ENCODE measurements at places on chromosomes 11 and 22. TPM values are rescaled to one million over a fixed set of nuclear protein-coding genes. Genes with fewer than 3 reads are reported as not detected.

The FRMD8 gene
- 26.7 TPM for polyA plus RNA-seq

- no peak for DNase-seq
These were observed 11.5 kb upstream of the OR10A5 start for GRCh38 chr11:6834021-6834420.

DNA sequence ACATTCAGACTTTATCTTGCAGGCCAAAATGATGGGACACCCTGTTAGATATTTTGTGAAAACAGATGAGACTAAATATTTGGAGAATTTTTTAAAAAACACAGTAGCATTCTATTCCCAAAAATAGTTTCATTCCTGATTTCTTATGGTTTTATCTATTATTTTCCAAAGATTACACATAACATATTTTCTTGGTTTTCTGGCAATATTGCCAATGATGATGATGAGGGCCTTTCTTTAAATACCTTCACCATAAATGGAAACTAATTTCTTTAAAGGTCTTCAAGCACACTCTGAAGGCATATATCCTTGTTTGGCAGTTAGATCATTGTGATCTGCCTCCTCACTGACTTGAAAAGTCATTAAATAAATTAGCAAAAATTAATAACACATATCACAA, 522.3 kb upstream of the LUZP2 start:
- no peak for DNase-seq

The KRTAP5-10 gene
- polyA plus RNA-seq: 0.22 TPM

The GGT1 gene
- polyA plus RNA-seq: 47.9 TPM

GRCh38 chr11:134696455-134696854, 284.4 kb upstream of the B3GAT1 start:
- no peak for DNase-seq

- DNase-seq: no peak
These were observed 31.4 kb upstream of the ACR start for GRCh38 chr22:50706481-50707125.

GRCh38 chr11:129279326-129280026, 87.4 kb upstream of the ARHGAP32 start:
- DNase-seq: peak; percentile 79

The DENND5A gene
- 89.4 TPM for polyA plus RNA-seq

DNA sequence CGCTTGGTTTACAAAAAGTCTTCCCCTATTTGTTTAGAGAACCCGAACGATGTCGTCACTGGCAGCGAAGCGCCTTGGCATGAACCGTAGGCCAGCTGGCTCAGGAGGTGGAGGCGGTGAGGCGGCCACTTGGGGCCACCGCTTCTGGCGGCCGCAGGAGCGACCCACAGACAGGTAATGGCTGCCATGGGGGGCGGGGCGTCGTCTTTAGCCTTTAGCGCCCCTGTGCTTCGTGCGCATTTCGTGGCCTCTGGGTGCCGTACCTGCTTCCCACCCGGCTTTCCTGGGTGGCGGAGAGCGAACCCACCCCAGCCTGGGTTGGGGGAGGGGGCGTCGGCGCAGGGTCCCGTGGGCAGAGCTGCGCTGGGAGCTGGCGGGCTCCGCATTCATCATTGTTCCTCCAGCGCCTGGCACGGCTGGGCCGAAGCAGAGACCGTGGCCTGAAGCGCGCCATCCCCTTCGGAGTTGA, 469 bp upstream of the OSBP2 start:
- DNase-seq: peak; percentile 63

DNA sequence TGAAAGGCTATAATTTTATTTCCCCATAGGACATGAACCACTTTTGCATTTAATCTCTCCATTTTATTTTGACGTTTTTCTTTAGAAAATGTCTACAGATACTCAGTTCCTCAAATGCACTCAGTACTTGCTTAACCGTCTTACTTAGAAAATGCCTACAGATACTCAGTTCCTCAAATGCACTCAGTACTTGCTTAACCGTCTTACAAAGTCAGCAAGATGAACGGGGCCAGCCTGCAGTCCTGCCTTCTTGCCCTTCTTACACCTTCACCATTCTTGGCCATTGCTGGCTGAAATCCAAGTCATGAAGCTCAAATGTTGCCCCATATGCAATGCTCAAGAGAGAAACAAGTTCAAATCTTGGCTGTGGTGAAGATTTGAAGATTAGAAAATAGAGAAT, 34.1 kb downstream of the CSNK2A3 start:
- no peak for DNase-seq

DNA sequence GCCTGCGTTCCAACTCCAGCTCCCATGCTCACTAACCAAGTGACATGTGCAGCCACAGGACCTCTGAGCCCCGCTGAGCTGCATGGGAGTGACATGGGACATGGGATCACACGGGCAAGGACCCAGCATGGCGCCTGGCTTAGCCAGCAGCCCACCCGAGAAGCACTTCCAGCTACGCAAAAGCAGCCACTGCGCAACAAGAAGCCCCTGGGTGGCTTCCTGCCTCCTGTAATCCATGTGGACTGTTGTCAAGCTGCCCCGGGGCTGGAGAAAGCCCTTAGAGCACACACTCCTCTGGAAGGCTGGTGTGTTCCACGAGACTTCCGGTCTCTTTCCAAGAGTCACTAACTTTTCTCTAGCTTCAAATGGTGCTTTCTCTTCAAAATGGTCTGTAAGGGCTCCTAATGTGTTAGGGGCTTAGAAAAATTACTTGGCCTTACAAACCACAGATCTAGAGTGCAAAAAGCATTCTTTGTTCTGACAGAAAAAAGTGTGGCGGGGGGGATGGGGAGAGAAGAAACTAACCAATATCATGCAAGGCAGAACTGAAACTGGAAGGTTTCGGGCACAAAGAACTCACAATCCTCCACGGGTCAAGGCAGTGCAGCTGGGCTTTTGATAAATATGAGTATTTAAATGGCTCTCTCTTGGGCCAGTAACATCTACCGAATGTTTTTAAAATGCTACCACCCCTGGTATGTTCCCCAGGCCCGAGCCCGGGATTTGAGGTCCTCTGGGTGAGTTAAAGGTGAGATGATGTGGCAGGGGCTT, 5.5 kb downstream of the C11orf24 start:
- no peak for DNase-seq

DNA sequence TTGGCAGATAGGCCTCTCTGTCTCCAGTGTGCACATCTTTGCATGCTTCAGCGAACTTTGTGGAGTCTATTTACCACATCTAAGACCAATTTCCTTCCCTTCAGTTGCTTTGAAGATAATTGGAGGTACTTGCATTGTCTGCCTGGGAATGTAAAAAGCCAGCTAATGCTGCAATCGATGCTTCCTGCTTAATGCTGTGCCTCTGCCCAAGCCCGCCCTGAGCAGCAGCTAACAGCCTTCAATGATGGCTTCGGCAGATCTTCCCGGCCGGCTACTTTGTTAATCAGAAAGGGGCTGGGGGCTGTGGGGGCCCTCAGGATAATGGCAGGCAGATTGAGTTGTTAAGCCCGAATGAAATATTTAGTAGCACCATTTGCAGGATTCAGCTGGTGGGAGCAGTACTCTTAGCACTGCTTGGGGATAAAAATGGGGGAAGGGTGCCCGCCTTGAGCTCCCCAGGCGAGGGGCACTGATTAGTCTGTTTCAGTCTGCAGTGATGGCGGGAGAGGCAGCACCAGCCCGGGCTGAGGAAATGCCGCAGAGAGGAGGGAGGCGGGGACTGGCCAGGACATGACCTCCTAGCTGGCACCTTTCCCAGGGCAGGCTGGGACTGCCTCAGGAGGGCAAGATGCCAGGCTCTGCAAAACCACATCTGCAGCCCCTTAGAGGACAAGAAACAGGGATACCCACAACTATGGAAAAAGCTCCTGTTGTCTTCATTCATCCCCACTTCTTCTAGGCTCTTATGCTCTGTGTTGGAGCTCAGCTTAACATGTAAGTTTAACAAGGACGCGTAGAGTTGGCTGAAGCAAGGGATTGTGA, 460.0 kb downstream of the BUD13 start:
- DNase-seq: peak; percentile 21

DNA sequence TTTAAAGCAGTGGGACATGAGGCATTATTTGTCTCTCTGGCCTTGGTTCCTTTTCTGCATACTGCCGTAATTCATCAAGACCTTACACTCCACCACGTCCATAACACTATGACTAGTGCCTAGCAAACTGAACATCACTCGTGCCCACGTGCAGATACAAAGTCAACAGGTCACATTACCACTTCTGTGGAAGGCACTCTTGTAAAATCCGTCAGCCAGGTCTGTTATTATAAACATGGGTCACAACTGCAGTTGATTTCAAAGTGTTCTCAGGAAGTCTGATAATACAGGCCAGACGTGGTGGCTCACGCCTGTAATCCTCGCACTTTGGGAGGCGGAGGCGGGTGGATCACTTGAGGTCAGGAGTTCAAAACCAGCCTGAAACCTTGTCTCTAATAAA, 14.1 kb downstream of the VSIG10L2 start:
- DNase-seq: no peak

The CDC42BPG gene
- 6.0 TPM for polyA plus RNA-seq

DNA sequence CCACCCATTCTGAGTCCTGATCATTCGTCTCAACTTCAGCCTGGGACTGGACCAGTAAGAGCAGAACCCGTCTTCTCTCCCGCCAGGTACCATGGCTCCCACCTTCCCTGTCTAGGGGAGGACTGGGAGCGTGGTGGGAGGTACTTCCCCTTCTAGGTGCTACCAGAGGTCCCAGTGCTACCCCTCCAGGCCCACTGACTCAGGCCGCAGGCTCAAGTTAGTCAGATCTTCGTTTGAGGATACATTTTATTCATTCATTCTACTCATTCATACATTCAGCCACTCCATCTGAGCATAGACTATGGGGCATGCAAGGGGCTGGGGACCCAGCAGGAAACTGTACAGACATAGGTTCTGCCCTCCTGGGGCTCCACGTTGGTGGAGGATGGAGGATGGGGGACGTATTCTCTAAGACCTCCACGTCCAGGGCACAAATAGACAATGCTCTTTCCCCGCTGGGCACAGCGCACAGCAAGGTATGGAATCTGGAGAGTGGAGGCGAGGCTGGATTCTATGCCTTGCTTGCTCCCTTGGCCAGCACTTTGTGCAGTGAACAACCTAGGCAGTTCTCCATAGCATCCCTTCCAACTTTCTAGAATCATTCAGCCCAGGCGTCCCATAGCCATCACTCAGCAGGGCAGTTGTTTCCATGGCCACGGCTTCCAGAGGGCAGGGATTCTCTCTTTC, 1.0 kb upstream of the RAB3IL1 start:
- no peak for DNase-seq

The NCF4 gene
- polyA plus RNA-seq: 2.8 TPM

DNA sequence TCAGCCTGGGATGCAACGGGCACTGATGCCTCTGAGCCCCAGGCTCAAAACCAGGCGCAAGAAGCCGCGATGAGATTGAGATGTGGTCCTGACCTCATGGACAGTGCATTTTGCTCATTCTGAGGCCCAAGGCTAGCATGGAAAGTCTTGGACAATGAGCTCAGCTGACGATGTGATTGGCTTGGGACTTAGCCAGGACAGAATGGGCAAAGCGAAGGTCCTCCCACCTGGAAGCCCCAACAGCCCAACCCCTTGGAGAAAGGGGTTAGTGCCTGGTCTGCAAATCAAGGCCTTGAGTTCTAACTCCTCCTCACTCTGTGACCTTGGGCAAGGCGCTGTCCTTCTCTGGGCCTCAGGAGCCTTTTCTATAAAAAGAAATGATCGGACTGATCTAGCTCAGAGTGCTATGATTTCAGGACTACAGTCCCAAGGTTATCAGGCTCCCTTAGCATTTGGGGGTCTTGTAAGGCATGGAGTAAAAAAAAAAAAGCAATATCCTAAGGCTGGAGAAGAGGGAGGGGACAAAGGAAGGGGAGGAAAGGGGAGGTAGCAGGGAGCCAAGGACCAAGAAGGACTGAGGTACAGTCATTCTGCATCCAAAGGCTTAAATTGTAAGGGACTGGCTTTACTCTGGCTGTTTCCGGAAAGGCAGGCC, 2.7 kb downstream of the SLC43A3 start:
- DNase-seq: no peak

- no peak for DNase-seq
These were observed 60.4 kb upstream of the HSPA8 start for GRCh38 chr11:123122341-123122740.

The GLYATL2 gene
- polyA plus RNA-seq: 1.9 TPM

The CRY2 gene
- polyA plus RNA-seq: 33.1 TPM

The SELENOM gene
- polyA plus RNA-seq: 9.3 TPM

The CBLIF gene
- polyA plus RNA-seq: not detected

GRCh38 chr22:39097098-39098020, at the start of gene APOBEC3H:
APOBEC3H (plus strand) TSS chr22:39097244; CDS start chr22:39100279, 3,035 bp downstream.
- DNase-seq: no peak

DNA sequence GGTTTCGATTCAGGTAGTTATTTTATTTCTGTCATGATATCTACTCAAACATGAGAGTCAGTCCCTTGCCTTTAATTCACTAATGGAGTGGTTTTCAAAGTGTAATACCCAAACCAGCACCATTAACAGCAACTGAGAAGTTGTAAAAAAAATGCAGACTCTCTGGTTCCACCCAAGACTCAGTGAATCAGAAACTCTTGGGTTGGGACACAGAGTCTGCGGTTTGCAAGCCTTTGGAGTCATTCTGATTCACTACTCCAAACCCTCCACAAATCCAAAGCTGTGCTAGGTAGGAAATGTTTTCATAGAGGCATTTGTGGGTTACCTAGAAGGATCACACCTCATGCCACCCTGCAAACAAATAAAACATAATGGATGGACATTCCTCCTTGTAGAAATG, 340.1 kb downstream of the NTM start:
- no peak for DNase-seq

The SPDYC gene
- polyA plus RNA-seq: not detected
